ENCODE measurements at places on chromosomes 13 and 19.

- DNase-seq, result no peak
These were observed 545 bp downstream of the RAD23A start for GRCh38 chr19:12946092-12946721.

DNA sequence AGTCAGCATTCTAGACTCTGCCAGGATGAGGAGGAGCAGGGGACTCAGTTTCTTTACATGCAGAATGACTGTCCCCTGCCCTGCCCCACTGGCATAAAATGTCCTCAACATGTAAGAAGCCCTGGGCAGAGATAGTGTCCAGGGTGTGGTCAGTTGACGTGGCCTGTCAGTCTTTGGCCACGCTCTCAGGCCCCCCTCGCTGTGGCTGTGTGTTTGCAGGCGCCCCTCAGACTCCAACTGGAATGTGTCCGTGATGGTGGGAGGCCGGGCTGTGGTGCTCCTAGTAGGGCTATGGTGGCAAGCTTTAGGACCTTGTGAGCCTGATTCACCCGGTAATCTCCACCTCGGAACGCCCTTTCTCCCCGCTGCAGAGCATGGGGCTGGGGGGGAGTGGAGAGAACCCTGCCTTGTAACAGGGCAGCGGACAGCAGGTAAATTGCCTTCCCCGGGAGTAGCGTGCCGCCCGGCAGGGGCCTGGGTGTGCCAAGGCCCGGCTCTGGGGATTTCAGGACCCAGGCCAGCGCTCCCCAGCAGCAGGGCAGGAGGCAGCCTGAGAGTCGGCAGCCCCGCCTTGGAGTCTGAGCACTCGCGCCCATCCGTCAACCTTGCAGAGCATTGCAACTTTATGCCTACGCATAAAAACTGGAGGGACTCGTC lies 62.3 kb downstream of the CHST8 start:
- DNase-seq, result no peak

- no peak for DNase-seq
These were observed 15.5 kb downstream of the C19orf47 start for GRCh38 chr19:40332669-40333068.

DNA sequence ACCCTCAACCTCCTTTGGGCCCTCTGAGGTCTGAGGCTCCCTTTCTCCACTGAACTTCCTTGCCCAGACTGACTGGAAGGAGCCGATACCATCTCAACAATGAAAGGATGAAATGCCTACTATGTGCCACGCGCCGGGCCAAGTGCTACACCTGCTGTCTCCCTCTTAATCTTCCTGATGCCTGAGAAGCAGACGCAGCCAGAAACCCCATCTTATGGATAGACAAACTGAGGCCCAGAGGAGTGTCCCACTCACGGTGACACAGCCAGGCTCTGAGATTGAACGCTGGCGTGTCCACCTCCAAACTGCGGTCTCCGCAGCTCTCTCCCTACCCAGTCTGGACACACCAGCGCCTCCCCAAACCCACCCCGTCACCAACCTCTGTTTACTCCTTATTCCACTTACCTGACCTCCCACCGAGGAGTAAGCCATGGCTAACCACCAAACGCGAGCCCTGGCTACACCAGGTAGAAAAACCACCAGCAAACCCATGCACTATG lies 20.9 kb downstream of the MLLT1 start:
- no peak for DNase-seq

DNA sequence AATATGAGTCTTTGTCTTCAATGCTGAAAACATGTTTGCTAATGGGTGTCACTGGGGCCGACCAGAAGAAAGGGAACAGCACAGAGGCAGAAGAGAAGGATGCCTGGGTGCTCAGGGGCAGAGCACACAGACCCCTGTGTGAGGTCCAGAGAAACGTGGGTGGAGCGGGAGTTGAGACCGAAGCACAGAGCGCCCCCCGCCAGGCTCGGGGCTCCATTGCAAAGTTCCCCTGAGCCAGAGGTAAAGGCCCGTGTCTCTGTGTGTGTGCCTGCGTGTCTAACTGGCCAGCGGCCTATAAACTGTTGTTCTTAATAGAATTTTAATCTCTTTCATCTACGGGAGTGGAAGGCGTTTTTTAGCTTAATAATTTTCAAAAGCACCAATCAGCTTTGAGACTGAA lies 343.1 kb downstream of the TEX29 start:
- no peak for DNase-seq

DNA sequence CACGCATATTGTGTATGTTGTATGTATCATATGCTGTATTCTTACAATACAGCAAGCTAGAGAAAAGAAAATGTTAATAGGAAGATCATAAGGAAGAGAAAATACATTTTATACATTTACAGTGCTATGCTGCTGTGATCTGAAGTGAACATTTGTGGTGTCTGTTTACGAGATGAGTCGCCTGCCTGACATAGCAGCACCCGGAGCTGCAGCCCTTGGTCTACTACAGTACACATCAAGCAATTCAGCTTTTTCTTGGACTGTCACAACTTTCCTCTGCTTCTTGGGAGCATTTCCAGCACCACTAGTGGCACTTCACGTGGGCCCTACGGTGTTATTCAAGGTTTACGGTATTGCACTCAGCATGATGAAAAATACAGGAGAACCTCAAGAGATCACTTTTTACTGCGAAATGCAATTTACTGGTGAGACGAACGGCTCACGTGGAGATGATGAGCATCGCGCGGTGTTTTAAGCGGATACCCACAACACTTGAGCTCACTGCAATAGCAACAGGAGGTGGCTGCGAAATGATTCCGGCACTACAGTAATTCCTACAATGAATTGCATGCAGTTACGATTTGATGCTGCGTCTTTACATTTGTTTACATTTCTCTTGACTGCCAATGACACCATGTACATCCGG lies 308.4 kb downstream of the FGF9 start:
- no peak for DNase-seq

DNA sequence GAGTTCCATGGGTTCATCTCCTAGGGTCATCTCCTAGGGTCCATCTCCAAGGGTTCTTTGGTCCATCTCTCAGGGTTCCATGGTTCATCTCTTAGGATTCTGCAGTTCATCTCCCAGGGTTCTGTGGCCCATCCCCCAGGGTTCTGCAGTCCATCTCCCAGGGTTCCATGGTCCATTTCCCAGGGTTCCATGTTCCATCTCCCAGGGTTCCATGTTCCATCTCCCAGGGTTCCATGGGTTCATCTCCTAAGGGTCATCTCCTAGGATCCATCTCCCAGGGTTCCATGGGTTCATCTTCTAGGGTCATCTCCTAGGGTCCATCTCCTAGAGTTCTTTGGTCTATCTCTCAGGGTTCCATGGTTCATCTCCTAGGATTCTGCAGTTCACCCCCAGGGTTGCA lies 4.9 kb downstream of the TMEM59L start:
- no peak for DNase-seq

- no peak for DNase-seq
These were observed 541.1 kb upstream of the SPRY2 start for GRCh38 chr13:80881942-80882445.

- DNase-seq, result no peak
These were observed 1.7 kb downstream of the ZMYM5 start for GRCh38 chr13:19861762-19862161.

- no peak for DNase-seq
These were observed 12.7 kb upstream of the KBTBD6 start for GRCh38 chr13:41145136-41145908.

GRCh38 chr19:2659856-2660432 lies 42.5 kb downstream of the GNG7 start:
- no peak for DNase-seq

DNA sequence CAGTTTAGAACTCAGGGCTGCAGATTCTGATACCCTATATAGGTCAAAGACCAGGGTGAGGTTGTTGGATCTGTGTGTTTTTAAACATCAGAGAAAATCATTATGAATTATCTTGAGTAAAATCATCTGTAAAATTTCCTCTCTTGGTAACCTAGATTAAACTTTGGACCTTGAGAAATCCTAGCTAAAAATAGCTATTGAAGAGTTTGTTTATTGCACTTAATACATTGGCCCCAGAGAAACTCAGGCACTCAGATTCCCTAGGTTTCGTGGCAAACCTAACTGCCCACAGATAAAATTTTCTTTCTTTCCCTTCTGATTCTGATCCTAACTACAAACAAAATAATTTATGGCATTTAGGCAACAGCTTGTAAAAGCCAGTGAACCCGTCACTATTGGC lies 102.3 kb downstream of the GPC6 start:
- DNase-seq, result no peak

- no peak for DNase-seq
These were observed 1.0 kb downstream of the TMEM59L start for GRCh38 chr19:18613589-18614234.

DNA sequence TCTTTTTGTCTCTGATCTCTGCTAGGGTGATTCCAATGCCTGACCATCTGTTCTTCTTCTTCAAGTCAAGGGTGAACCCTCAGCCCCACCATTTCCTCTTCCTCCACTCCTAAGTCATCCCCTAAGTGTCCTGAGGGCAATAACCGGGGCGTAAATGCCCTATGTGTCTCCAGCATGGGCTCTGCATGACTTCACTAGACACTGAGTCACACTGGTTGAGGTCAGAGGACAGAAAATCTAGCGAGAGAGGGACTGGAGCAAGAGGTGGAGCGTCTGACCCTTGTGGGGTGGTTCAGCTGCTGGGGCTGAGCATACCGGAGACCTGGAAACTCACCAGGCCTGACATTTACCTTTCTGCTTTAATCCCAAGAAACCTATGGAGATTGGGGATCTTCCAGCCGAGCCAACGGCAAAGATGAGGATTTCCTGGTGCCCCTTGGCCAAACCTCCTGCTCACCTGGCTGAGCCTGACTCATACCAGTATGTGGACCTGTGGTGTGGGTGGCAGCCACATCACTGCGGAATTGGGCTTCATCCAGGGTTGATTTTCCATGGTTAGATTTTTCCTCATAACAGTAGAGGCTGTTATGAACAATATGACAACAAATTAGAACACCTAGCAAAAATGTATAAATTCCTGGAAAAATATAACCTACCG lies 26.9 kb downstream of the SCGB2B2 start:
- DNase-seq, result no peak

GRCh38 chr13:36275190-36276002 lies 22.2 kb downstream of the CCDC169 start:
- no peak for DNase-seq

- no peak for DNase-seq
These were observed 7.6 kb upstream of the CD79A start for GRCh38 chr19:41869374-41869955.

DNA sequence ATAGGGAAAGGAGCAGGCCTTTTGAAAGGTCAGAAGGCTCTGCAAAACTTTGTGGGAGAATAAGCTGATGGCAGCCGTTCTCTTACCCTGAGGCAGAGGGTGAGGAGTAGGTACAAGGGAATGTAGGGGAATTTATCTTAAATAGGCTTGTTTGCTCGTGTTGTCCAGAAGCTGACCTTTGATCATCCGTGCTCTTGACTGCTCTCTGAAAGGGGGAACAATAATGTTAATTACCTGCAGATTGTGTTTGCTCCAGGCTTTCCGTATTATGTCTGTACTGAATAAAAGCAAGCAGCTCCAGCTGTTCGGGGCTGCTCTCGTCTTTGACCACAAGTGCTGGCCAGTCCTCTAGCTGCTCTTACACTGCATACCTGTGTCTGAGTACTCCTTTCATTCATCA lies 116.3 kb downstream of the ZNF429 start:
- DNase-seq, result no peak

DNA sequence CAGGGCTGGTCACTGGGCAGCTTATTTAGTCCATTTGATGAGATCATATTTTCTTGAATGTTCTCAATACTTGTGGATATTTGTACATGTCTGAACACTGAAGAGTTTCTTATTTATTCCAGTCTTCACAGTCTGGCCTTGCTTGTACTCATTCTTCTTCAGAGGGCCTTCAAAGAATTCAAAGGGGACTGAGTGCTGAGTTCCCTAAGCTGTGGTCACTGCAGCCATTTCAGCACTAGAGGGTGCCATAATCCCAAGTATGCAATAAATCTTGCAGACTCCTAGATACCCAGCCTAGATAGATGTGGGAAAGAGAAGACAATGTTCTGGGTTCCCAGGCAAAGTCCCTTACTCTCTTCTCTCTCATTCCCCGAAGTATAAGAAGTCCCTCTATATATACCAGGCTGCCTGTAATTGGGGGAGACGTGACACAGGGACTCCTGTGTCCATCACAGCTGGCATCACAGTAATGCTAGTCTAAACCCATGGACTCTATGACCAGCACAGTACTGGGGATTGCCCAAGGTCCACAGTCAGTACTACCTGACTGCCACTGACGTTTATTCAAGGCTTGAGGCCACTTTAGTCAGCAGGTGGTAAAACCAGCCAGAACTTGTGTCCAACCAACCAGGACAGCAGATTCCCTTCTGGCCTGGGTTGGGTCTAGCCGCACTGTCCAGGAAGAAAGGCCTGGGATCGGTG lies 8.9 kb upstream of the VN1R1 start:
- no peak for DNase-seq

- DNase-seq, result no peak
These were observed 447.7 kb downstream of the GPC6 start for GRCh38 chr13:93674337-93674755.
